Activated T-helper 17 cell treated with anti-CD3 and anti-CD28 coated beads, Interleukin-2, amount 50 U/mL, for 72 hours (primary cell): ENCODE measurements at places on chromosomes 1 and 21. TPM values are rescaled to one million over a fixed set of nuclear protein-coding genes. Genes with fewer than 3 reads are reported as not detected.

- ATAC-seq = no peak
Measured at GRCh38 chr1:222124602-222125001, 382.7 kb upstream of the DUSP10 start.

DNA sequence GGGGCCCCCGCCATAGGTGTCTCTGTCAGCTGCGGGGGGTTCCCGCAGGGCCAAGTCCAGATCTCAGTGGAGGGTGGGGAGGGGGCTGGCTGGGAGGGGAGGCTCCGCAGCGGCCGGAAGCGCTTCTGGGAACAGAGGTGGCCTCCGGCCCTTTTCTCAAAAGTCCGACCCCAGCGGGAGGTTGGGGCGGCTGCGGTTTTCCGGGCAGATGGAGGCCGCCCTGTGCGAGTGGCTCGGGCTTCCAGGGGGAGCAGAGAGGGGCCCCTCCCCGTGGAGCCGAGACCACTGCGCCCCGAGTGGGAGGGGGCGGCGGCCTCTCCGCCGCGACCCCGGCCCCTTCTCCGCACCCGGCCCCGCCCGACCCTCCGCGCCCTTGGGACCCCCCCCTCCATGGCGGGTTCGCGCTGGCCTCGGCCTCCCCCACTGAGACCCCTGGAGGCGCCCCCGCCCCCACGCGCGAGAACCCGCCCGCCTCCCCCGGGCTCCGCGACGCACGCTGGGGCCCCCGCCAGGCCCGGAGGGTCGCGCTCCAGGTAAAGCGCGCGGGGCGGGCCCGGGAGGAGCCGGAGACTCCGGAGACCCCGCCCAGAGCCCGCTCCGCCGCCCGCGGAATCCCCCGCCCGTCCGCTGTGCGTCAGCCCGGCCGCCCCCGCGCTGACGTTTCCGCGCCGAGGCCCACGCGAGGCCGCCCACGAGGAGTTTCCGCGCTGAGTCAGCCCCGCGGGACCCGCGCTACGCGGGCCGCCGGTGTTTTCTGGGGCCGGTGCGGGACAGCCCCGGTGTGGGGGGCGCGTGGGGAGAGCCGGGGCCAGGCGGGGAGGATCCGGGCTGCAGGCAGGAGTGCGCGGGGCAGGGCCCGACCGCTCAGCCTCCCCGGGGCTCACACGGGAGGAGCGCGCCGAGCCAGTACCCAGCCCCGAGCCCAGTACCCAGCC is 5.2 kb downstream of the TNFRSF18 start:
- ATAC-seq = peak; percentile 68

- ATAC-seq = no peak
Measured at GRCh38 chr1:192545896-192546521, 29.6 kb upstream of the RGS1 start.

DNA sequence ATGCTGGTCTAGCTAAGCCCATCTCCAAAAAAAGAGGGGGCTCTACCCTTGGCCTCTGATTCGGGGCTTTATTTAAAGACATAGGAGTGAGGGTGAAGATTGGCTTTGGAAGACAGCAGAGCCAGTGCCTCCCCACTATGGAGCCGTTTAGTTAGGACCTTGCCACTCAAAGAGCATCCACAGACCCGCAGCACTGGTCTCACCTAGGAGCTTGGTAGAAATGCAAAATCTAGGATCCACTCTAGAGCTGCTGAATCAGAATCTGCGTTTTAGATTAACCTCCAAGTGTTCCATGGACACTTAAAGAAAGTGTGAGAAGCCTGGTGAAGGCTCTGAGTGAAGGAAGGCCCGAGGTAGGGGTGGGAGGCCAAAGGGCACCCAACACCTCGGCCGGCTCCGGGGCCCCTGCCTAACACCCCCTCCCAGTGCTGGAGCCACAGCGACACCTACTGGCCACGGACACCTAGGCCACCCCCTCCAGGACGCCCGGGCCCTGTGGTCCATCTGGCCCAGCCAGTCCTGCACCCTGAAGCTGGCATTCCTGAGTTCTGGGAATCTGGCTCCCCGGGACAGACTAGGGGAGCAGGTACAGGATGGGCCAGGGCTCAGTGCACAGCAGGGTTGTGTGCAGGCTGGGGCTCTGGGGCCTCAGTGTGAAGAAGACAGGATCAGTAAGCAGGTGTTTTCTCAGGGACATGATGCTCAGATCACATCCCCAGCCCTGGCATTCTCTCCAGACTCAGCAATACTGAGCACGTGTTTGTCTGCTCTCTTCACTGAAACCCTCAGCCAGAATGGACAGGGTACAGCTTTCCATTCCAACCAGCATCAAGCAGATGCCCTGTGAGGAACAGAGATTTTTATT is 79.2 kb downstream of the TMEM53 start:
- peak; percentile 97 for ATAC-seq

PPIAL4G gene
- total RNA-seq = 0.15 TPM

- no peak for ATAC-seq
Measured at GRCh38 chr1:199813198-199813597, 214.3 kb upstream of the NR5A2 start.

GRCh38 chr1:10701145-10701544 is 95.3 kb downstream of the CASZ1 start:
- no peak for ATAC-seq

- no peak for ATAC-seq
Measured at GRCh38 chr1:3645666-3646355, 4.1 kb downstream of the WRAP73 start.

GRCh38 chr21:43193651-43194302 is 25.0 kb downstream of the CRYAA start:
- ATAC-seq = peak; percentile 57

GRCh38 chr1:241615043-241615974 is 24.9 kb downstream of the CHML start:
- ATAC-seq = no peak

GRCh38 chr1:160309185-160309557 is 24.2 kb upstream of the PEX19 start:
- ATAC-seq = no peak

- ATAC-seq = peak; percentile 50
Measured at GRCh38 chr1:162548170-162548569, 13.4 kb upstream of the UAP1 start.

TMEM240 gene
- total RNA-seq = 2.1 TPM

NCAM2 gene
- not detected for total RNA-seq

TMEM200B gene
- total RNA-seq = not detected

DNA sequence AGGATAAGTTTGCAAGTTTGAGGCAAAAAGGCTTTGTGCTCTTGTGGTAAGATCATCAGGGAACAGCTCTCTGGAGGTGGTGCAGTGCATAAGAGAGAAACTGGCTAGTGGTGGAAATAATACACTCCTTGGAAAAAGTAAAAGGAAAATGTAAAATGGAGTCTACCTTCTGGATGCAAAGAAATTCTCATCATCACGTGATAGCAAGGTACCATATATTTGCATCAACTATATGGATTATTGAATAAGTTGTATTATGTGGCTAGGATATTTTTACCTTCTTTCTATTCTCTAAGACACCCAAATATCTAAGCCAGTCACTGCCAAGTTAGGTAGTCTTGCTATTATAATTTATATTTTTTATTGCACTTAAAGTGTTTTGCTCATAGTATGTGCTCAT is 14.0 kb upstream of the LRRC7 start:
- ATAC-seq = no peak

DNA sequence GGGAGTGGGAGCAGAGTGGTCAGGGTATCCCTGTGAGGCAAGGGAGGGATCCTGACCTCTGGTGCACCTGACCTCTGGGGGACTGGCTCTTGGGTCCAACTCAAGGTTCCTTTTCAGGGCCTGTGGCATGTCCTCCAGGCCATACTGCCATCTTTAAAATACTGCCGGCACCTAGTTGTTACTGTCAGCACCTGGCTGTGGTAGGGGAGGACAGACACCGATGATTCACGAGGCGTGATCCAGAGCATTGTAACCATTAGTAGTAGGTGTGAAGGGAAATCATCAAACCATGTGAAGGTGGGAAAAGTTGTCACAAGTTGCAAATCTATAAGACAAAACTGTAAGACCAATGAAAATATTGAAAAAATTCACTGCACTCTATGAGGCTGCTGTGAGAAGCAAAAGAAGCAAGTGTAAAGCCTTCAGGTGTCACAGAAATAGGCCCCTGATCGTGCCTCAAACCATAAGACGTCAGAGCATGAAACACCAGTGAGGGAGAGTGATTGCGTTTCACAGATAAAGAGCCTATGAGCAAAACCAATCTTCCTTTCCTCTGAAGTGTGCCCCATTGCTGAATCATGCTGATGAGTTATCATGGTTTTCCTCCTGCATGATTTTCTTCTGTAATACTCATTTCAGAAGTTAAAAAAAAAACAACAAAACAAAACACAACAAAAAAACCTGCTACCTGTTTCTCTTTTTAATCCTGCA is 55.3 kb downstream of the CDC7 start:
- ATAC-seq = peak; percentile 92

TMPRSS15 gene
- not detected for total RNA-seq

TEX38 gene
- 0.26 TPM for total RNA-seq

- no peak for ATAC-seq
Measured at GRCh38 chr21:41024746-41025254, 143.2 kb upstream of the BACE2 start.

- no peak for ATAC-seq
Measured at GRCh38 chr1:161718559-161719324, 2.6 kb upstream of the FCRLB start.

DNA sequence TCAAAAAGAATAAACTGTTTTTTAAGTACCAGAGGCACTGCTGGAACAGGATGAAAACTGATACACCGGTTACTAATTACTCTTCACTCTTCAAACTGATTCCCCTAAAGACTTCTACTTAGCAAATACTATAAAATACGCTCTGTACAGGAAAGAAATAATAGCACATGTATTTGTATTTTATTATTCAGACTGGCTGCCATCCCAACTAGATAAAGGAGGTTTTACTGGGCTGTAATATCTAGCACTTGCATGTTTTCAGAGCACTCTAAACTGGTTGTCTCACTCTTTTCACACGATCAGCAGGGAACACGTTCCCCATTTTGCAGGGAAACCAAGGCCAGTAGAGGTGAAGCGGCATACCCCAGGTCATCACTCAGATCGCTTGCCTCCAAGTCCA is 9.2 kb downstream of the SMIM12 start:
- no peak for ATAC-seq

OR2L8 gene
- not detected for total RNA-seq

GRCh38 chr1:153291514-153291913 is 21.2 kb downstream of the PGLYRP3 start:
- peak; percentile 88 for ATAC-seq

GRCh38 chr1:155003227-155003765 is 694 bp downstream of the ZBTB7B start:
- no peak for ATAC-seq

NR5A2 gene
- 0.13 TPM for total RNA-seq

DNA sequence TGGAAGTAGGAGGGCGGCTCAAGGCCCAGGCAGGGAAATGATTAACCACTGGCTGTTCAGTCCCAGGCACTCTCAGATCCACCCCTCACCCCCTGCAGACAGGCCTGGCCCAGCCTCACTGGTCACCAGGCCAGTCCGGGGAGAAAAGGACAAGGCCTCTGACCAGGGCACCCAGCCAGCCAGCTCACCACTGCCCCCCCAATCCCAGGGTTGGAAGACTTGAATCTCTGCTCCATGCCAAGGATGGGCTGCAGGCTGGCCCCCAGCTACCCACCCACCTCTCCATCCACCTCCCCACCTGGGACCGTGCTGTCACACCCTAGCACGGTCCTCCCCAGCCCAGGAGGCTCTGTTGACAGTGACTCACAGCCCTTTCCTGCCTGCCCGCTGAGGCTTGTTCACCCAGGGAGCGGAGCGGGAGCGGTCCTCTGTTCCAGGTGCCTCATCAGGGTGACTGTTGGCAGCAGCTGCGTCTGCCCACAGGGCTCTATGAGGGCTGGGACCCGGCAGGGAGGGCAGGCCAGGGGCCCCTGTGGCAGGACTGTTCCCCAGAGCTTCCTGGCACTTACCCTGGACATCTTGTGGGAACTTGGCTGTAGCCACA is 2.2 kb downstream of the LAD1 start:
- ATAC-seq = no peak

GRCh38 chr1:213987422-213987926 is 299 bp upstream of the PROX1 start:
- ATAC-seq = peak; percentile 23

GRCh38 chr1:173866413-173867115 is 1.2 kb downstream of the GAS5 start:
- no peak for ATAC-seq

ZZZ3 gene
- 44.4 TPM for total RNA-seq

DNA sequence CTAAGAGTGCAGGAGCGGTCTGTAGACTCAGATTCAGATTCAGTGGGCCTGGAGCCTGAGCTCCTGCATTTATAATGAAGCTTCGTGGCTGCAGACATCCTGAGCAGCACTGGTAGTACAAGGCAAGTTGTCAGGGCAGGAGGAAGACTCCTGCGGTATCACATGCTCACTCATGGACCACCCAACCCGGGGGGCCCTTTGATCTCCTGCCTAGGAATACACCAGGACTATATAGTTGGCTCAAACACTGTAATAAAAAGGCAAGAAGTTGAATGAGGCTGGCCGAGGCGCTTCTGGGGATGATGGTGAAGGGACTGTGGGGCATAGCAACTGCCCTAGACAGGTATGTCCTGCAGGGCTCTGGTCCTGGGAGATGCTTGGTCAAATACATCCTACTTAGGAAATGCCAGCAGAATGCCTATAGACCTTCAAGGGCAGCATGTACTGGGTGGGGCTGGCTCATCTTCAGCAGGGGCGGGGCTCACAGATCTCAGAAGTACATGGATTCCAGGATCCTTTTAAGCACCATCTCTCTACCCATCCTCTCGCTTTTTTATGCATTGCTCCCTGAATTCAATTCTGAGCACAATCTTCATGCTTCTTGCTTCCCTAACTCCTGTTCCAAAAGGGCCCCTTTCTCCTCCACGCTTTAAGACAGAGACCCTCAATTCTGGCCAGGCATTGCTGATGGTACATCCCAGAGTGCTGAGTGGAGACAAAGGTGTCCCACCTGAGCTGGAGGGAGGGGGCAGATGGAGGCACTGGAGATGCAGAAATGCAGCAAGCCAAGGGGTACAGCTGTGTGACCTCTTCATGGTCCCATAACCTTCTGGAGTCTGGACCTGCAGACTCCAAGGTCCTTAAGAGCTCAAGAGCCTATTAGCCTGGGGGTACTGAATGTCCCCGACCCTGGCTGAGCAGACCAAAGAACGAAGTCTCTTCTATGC is 2.1 kb upstream of the RAP1GAP start:
- ATAC-seq = no peak

- peak; percentile 79 for ATAC-seq
Measured at GRCh38 chr1:107786203-107786845, 178.7 kb downstream of the VAV3 start.

- no peak for ATAC-seq
Measured at GRCh38 chr1:204756811-204757210, 71.3 kb upstream of the LRRN2 start.

- ATAC-seq = no peak
Measured at GRCh38 chr1:109295712-109296415, 10.9 kb downstream of the MYBPHL start.

- ATAC-seq = no peak
Measured at GRCh38 chr1:205312866-205313562, 8.5 kb downstream of the NUAK2 start.

- no peak for ATAC-seq
Measured at GRCh38 chr1:24110642-24111261, 1.2 kb downstream of the MYOM3 start.

DNA sequence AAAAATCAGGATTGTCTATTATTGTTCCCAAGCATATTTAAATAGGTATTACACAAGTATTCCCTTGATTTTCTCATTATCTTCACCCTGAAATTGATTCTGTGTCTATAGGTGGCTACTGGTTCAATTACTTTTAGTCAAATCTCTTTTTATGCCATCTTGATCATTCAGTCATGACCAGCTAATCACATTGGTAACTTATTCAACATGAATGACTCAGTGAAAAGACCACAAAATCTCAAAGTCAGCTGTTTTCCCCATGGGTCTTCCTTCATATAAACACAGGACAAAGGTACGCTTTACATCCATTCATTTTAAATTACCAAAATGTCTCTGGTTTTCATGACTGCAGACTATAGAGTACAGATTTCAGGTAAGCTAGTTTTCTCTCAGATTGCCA is 23.7 kb upstream of the NRIP1 start:
- ATAC-seq = no peak
